Left lobe of liver (tissue), 2 donors: ENCODE measurements at places on chromosomes 7 and 10. TPM values are rescaled to one million over a fixed set of nuclear protein-coding genes. Genes with fewer than 3 reads are reported as not detected.

GRCh38 chr10:48526011-48526821, 78.7 kb downstream of the ARHGAP22 start:
- peak; percentile 14 for DNase-seq

DNA sequence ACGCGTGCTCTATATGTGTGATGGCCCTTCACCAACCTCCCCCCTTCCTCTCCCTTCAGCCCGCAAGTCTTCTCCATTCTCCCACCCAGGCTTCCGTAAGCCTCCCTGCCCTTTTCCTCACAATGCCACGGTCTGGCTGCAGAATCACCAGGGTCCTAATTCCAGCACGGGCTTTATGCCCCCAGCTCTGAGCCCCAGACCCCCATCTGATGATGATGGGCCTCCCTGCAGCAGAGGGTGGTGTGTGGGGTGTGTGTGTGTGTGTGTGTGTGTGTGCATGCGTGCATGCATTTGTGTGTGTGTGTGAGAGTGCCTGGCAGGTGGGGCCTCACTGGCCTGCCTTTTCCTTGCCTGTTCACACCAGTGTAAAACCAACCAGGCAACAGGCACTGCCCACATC, 109.9 kb downstream of the OAT start:
- DNase-seq, result peak; percentile 31

The TRPV5 gene
- total RNA-seq, result not detected

GRCh38 chr10:26438534-26439341, 597 bp downstream of the APBB1IP start:
- peak; percentile 79 for DNase-seq

DNA sequence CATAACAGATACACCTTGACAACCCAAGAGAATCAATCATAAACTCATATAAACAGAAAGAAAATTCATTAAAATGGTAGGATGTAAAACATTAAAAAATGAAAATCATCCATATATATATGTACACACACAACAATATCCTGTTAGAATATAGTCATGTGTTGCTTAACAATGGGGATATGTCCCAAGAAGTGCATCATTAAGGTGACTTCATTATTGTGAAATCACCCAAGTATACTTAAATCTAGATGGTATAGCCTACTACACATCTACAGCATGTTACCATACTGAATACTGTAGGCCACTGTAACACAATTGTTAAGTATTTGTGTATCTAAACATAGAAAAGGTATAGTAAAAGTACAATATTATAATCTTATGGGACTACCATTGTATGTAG, 115.8 kb upstream of the TMEM168 start:
- no peak for DNase-seq

DNA sequence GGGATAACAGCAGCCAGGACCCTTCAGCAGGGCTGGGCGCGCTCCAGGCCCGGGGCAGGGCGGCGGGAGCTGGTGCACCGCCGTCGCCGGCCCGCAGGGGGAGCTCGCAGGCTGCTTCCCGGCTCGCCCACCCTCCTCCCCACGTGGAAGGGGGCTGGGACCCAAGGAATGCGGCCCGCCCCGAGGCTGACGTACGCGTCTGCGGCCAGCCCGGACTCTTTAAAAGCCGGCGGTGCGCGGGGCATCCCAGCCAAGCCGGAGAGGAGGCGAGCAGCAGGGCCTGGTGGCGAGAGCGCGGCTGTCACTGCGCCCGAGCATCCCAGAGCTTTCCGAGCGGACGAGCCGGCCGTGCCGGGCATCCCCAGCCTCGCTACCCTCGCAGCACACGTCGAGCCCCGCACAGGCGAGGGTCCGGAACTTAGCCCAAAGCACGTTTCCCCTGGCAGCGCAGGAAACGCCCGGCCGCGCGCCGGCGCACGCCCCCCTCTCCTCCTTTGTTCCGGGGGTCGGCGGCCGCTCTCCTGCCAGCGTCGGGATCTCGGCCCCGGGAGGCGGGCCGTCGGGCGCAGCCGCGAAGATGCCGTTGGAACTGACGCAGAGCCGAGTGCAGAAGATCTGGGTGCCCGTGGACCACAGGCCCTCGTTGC, at the start of gene PFKFB3:
TSS of gene PFKFB3 (plus strand) at position 249 of the 647 bp plus-strand sequence. CDS start at position 578, 329 bp downstream.
- DNase-seq, result peak; percentile 96

GRCh38 chr10:47165711-47166404, 134.1 kb upstream of the GDF10 start:
- no peak for DNase-seq

DNA sequence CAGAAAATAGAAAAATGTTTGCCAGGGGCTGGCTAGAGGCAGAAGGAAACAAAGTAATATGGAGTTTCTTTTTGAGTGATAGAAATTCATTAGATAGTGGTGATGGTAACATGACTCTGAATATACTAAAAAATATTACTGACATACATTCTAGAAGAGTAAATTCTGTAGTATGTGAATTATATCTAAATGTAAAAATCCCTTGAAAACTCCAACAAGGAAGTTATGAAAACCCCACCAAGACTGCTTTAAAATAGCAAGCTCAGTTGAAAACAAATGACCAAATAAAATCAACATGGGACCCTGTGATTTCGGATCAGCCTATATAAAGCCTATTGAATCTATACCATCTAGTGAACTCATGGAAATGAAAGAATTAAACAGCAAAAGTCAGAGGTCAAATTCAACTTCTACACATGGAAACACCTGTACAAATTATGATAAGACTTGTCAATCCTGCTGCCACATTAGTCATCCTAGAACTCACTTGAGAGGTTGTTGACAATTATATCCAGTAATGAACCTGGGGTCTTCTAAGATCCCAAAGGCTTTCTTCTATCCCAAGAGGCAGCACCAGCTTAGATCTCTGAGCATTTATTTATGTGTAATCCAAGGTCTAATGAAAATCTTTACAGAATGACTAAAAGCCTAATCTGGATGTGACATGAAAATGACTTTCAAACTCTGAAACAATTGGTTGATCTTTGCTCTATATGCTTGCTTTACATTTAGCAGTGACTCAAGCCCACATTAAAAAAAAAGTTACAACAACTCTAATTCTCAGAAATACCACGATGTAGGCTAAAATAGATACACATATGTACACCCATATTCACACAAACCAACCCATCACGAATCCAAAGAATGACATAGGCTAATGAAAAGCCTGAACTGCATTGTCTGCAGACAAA, 59.3 kb downstream of the OSBPL3 start:
- DNase-seq, result no peak

The NAT16 gene
- not detected for total RNA-seq

- DNase-seq, result no peak
These were observed 47.3 kb upstream of the PIP4K2A start for GRCh38 chr10:22761569-22762220.

DNA sequence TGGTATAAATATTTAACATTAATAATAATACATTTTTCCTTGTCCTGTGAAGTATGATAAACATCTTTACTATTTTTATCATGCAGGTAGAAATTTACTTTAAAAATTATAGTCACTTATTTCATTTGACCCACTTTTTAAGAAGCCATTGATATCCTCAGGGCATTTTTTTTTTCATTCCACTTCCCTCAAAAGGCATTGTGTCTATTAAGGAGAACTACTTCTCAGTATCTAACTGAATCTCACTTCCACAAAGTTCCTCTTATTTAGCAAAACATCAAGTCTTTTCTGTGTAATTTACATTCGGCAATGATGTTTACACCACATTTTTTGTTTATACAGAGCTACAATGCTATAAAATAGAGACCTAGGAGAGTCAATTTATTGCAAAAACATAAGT, 388.2 kb upstream of the AKR1E2 start:
- no peak for DNase-seq

The SUGCT gene
- total RNA-seq, result 14.3 TPM

DNA sequence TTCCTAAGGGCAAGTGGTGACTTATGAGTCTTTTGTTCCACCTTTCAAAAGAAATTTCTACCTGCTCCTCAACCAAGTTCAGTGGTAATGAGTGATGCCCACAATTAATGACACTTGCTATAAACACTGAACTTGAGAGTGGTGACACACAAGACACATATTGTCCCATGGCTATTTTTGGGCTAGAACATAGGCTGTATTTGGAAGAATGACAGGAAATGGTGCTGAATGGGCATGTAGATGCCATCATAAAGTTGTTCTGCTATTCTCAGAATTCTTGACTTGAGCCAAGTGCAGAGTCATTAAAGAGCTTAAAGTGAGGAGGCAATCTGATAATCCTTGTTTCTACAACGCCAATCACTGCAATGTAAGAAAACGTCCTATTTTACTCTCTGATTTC, 313.3 kb downstream of the AGMO start:
- DNase-seq, result no peak

GRCh38 chr10:3424111-3424851, 251.7 kb upstream of the PITRM1 start:
- DNase-seq, result no peak

The OPN4 gene
- total RNA-seq, result not detected

DNA sequence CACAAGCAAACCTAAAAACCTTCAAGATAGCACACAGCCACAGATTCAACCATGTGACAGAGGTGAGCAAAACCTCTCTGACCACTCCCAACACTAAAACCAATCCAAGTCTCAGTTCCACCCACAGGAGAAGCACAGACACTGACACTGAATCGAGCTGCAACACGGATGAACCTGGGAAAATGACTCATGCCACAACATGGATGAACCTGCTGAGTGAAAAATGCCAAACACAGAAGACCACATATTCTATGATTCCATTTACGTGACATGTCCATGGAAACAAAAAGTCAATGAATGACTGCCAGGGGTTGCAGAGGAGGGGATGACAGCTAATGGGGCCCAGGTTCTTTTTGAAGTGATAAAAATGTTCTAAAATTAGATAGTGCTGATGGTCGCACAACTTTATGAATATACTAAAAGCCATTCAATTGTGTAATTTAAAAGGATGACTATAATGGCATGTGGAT, 22.0 kb downstream of the CYTH3 start:
- DNase-seq, result no peak

DNA sequence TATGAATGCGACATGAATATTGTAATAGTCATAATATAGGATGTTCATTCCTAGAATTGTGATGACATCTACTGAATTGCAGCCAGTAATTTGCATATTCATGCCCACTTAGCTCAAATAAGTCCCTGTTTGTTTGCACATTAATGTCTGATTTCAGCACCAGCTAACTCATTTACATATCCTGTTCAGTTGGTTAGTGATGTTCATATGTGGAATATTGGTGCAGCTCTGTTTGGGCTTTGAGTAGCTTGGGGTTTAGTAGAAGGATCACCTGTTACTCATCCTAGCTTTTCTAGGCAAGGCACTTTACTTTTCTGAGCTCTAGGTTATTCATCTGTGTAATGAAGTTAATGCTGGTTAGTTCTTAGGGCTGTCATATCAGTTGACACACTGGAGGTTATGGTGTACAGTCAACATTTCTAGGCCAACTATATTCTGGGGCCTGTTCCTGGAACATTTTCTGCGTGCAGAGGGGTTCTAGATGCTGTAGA, 238.4 kb downstream of the EXOC4 start:
- no peak for DNase-seq

The CDHR3 gene
- 7.7 TPM for total RNA-seq

DNA sequence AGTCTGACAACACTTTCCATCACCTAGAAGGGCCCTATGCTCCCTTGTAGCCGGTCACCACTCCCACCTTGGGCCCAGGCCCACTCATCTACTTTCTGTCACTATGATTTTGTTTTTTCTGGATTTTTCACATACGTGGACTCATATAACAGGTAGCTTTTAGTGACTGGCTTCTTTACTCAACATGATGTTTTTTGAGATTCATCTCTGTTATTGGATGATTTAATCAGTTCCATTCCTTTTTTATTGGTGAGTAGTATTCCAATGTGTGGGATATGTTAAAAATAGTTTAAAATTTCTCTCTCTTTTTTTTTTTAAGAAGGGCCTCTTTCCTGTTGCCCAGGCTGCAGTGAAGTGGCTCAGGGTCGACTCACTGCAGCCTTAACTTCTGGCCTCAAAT, 9.3 kb downstream of the PALD1 start:
- no peak for DNase-seq

DNA sequence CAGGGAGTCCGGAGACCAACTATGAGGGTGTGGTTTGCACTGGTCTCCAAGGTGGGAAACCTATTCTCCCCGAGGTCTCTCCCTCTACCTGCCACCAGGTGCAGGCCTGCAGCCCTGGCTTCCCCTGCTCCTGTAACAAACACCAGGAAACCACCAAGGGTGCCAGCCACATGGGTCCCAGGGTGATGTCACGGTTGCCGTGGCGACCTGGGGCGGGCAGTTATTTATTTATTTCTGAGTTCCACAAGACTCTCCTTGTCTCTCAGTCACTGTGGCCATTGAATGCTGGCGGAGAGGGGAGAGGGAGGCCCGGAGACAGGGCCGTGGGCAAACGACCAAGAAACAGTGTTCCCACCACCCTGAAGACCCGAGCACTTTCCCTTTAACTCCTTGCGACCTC, 27.0 kb downstream of the MMD2 start:
- no peak for DNase-seq

The NUTM2D gene
- 4.0 TPM for total RNA-seq

The HABP2 gene
- total RNA-seq, result 289 TPM

DNA sequence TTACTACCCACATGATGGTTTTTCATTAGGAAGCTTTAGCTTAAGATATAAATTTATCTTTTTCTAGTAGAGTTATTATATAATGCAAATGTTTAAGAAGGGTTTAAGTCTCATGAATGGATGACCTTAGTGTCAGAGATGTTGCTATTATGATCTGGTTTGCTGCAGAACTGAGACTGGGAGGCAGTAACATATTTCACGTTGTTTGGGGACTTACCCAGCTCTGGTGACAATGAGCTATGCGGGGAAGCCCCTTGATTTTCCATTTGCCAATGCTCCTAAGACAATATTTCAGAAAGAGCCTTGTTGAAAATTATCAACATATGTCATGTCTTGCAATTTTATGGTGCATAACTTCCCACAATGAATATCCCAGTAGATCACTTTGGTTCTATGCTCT, 754.6 kb downstream of the REEP3 start:
- no peak for DNase-seq

- no peak for DNase-seq
These were observed 13.4 kb upstream of the RASSF4 start for GRCh38 chr10:44946205-44946604.

GRCh38 chr7:155412416-155413253, 45.3 kb upstream of the EN2 start:
- peak; percentile 65 for DNase-seq

- no peak for DNase-seq
These were observed 162.6 kb upstream of the AGR3 start for GRCh38 chr7:17044396-17044795.

GRCh38 chr10:69438536-69439349, 12.5 kb upstream of the TSPAN15 start:
- DNase-seq, result no peak

GRCh38 chr10:11063856-11064255, 46.2 kb downstream of the CELF2 start:
- no peak for DNase-seq

The CROT gene
- 14.0 TPM for total RNA-seq

DNA sequence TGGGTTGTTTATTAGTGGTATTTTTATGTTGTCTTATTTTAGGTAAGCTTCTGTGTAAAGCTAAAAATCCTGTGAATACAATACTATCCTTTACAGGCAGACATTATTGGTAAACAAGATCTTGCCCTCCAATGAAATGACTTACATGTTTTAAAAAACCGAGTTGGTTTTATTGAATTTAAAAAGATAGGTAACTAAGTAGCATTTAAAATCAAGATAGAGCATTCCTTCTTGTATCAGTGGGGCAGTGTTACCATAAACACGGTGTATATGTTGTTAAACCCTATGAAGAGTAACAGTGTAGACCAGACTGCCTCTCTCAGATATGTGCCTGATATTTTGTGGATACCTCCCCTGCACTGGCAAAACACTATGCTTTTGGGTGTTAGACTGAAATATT, 81.0 kb downstream of the SNX10 start:
- no peak for DNase-seq

GRCh38 chr7:87648316-87648715, 20.1 kb downstream of the RUNDC3B start:
- DNase-seq, result no peak

- DNase-seq, result peak; percentile 18
These were observed 297.8 kb upstream of the ZNF32 start for GRCh38 chr10:43946445-43946844.
